ENCODE measurements at places on chromosomes 5 and 9. TPM values are rescaled to one million over a fixed set of nuclear protein-coding genes. Genes with fewer than 3 reads are reported as not detected.
A peak's percentile ranks its signal among the peaks of the same experiment; 100 is the strongest.

PRELID2 gene
- 33.2 TPM for total RNA-seq

TOPORS gene
- 13.8 TPM for total RNA-seq

SMARCA2 gene
- total RNA-seq = 47.4 TPM

AFAP1L1 gene
- 7.8 TPM for total RNA-seq

- no peak for DNase-seq
These were observed 1719.1 kb downstream of the MAT2B start for GRCh38 chr5:165224366-165225045.

GRCh38 chr9:133844881-133845410 lies 106.8 kb upstream of the SARDH start:
- no peak for DNase-seq

GRCh38 chr5:72079288-72079687 lies 28.0 kb upstream of the MAP1B start:
- DNase-seq = peak; percentile 11

GRCh38 chr5:1536322-1536845 lies 12.6 kb upstream of the LPCAT1 start:
- no peak for DNase-seq

DNA sequence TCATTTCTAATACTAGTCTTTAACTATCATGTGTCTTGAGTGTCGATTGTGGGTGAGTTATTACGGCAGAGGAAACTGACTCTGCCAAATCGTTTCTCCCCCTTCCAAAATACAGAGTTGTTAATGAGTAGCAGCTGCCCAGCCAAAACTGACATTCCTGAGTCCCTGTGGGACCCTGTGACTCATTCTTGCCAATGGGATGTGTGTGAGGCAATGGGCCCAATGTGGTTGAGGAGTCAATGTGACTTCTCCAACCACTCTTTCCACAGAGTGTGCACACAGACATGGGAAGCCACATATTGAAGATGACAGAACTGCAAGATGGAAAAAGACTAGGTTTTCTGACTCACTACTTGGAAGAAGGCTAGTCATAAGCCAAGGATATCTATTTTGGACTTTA lies 434.7 kb downstream of the DTWD2 start:
- no peak for DNase-seq

DNA sequence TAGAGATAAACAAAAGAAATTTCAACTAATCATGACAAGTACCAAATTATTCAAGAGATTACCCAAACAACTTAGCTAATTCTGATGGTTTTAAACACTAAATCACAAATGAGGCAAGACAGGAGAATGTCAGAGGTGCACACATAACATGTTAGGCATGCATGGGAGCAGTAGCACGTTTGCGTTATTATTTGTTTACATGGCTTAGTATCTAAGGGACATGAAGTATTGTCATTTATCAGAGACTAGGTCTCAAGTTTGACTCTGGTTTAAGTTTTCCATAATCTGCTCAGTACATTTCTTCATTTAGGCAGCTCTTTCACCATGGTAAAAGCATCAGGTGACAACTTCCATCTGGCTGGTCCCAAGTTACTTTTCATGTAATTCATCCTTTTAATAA lies 244.1 kb upstream of the TNC start:
- no peak for DNase-seq

DNA sequence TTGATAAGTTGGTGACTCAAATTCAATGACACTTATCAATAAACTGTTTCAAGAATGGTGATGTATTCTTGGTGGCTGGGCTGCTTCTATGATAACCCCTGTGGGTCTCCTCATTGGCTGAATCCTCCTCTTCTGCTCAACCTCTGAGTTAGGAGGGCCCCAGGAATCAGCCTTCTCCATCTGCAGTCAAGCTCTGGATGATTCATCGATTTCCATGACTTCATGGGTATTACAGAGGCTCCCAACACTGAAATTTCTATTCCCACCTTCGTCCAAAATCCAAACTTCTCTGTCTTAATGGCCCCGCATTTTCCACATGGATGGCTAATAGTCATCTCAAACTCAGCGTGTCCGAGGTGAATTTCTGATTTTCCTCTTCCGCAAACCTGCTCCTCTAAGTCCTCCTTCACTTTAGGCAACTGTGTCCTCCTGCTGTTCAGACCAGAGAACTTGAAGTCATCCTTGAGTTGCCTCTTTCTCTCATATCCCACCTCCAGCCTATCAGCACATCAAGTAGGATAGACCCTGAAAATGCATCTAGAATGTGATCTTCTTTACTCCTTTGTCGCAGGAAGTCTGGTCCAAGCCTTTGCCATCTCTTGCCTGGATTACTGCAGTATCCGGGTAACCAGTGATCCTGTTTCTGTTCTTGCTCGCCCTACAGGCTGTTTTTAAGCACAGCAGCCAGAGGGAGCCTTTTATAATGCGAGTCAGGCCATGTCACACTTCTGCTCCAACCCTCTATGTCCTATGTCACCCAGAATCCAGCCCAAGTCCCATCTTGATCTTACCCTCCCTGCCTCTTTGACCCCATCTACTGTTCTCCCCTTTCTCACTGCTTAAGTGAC lies 41.4 kb upstream of the IL7R start:
- DNase-seq = no peak

GRCh38 chr9:68871236-68871635 lies 142.7 kb downstream of the PRKACG start:
- no peak for DNase-seq

- DNase-seq = no peak
These were observed 9.9 kb downstream of the ZFAND5 start for GRCh38 chr9:72355153-72355552.

GRCh38 chr5:18375641-18376040 lies 741.4 kb downstream of the TAF11L14 start:
- DNase-seq = no peak

- no peak for DNase-seq
These were observed 3.2 kb downstream of the THG1L start for GRCh38 chr5:157734436-157734835.
